ENCODE measurements at places on chromosomes 1 and 21.

DNA sequence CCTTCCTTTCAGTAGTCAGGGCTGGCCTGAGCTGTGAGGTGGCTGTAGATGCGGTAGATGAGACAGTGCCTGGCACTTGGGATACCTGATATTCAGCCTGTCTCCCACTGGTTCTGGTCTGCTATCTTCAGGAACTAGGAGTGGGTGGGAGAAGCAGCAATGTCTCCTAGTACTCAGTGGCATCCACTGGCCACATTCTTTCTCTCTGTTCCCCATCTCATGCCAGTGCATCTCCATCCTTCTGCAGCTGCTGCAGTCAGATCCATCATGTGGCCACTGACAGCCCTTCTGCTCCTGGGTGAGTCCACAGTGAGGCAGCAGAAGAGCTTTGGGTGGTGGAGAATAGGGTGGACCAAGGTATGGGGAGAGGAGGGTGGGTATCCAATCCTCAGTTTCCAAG, 1.1 kb downstream of the FCRLB start:
- no peak for DNase-seq

DNA sequence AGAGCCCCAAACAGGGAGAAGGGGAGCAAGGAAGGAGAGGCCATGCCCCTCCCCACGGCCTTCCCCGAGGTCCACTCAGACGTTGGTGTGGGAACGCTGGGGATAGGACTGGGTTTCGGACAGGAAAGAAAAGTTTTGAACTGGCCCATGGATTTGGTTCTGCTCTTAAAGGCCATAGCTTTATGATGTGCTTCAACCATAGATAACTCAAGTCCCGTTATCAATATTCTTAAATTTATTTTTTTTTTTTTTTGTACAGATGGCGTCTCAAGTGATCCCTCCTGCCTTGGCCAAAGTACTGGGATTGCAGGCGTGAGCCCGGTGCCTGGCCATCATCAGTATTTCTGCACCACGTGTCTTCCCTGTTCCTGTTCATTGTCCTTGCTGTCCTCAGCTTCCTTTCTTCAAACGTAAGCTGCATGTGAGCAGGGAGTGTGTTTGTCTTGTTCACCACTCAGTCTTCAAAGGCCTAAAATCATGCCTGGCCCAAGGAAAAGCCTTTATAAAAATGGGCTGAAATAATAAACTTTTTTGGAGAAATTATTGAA, 820 bp upstream of the KRTAP10-1 start:
- DNase-seq, result no peak

DNA sequence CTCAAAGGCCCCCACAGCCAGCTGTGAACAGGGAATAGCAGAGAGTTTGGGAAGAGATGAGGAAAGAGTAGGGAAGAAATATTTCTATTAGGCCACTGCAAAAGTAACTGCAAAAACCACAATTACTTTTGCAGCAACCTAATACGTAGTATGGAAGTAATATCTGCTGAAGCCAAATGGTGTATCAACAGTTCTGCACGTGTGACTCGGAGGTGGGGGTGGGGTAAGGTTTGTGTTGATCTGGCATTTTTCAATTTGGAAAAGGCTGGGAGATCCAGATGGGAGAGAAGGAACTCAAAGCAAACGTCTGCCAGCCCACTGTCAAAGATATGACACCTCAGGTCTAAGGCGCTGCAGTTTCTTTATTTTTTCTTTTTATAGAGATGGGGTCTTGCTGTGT, 11.1 kb upstream of the ZNF436 start:
- DNase-seq, result no peak

DNA sequence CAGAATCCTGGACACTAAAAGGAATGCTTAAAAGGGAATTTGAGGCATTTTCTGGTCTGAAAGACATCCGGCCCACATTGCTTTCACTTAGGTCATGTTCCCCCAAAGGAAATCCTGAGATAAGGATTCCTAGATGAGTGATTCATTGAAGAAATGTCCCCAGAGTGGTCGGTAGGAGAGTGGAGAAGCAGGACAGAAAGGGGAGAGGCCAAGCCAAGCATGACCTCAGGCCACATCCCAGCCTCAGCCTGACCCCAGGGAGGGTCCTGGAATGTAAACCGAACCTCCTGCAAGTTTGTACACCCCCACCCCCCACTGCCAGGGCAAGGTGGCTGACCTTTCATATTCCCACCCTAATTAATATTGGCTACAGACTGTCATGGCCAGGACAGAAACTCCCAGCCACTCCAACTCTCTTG, 16.6 kb downstream of the HIVEP3 start:
- no peak for DNase-seq

DNA sequence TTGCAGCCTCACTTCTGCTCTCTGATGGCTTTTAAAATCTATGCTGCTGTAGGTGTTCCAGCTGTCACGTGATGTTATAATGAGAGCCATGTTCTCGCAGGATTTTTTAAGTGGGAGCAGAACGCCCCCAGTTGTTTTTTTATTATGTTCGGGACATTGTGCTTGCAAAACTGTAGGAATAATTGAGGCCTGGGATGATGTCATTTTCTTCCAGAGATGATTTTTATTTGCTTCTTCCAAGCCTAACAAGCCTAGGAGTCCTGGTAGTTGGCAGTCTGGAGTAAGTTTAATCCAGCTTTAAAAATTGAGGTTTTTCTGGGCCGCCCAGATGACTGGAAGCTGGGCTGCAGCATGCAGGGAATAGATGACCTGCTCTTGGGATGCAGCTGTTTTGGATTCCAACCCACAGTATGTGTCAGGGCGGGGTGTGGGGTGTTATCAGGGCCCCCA, 34.6 kb upstream of the CHIT1 start:
- no peak for DNase-seq

- no peak for DNase-seq
Measured at GRCh38 chr1:78426408-78426807, 64.4 kb upstream of the PTGFR start.

Data from stimulated activated CD8-positive, alpha-beta memory T cell treated with anti-CD3 and anti-CD28 coated beads, Interleukin-7, amount 100 ng/mL, for 1 hour (primary cell).